ENCODE measurements at places on chromosomes 13 and 19.

DNA sequence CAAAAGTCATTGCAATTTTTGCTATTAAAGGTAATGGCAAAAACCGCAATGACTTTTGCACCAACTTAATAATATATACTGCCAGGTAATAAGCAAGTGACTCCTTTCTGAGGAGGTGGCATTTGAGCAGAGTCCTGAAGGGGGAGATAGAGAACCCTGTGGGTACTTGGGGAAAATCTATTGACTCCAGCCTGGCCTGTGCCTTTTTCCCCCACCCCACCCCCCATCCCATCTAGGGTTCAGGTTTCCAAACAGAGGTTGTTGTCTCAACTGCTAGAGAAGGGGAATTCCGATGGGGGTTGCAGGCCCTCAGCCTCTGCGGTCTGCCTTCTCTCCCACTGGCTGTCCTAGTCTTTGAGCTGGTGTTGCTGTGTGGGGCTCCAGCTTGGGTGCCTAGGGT lies 11.5 kb downstream of the S1PR2 start:
- no peak for DNase-seq

- no peak for DNase-seq
Observed at GRCh38 chr13:75135325-75135825, 346.6 kb downstream of the TBC1D4 start.

GRCh38 chr13:62418872-62419271 lies 1003.2 kb upstream of the PCDH20 start:
- DNase-seq = no peak

DNA sequence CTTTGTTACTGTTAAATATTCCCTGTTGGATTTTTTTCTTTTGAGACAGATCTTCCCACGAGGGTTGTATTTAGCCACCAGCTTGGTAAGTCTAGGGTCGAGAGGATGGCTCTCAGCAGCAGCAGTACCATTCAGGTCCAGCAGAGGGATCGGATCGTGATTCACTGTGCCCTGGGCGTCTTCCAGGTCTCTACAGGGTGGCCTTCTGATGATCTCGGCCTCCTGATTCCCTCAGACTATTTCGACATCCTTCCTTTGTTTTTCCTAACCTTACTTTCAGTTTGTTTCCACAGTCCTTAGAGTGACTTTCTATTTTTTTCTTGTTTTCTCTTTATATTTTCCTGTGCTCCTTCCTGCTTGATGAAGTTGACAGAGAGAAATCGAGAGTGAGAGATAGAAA lies 1436.9 kb downstream of the UQCRFS1 start:
- no peak for DNase-seq

GRCh38 chr19:30276883-30277280 lies 95.3 kb upstream of the ZNF536 start:
- no peak for DNase-seq

- no peak for DNase-seq
Observed at GRCh38 chr13:110403721-110404120, 96.6 kb downstream of the COL4A2 start.

- no peak for DNase-seq
Observed at GRCh38 chr13:84865783-84866221, 933.4 kb downstream of the SLITRK6 start.

- no peak for DNase-seq
Observed at GRCh38 chr19:42024622-42025111, 30.6 kb upstream of the ATP1A3 start.

GRCh38 chr19:1999856-2000515 lies 15.5 kb downstream of the BTBD2 start:
- no peak for DNase-seq

- DNase-seq = no peak
Observed at GRCh38 chr13:32025730-32026129, 5.8 kb upstream of the FRY start.

DNA sequence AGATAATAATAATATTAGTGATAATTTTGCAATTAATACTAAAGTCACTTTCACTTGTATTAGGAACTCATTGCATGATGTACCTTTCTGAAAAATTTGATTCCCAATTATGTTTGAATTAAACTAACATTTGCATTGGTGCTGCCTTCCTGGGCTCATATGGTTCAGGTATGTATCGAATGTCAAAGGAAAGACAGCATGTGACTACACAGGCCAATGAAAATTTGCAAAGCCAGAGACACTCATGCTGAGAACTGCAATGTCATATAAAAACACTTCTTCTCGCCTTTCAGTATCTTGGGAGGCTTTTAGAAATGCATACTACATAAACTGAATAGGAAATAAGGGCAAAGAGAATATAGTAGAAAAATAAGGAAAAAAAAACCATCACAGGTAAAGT lies 44.3 kb downstream of the RAP2A start:
- no peak for DNase-seq

DNA sequence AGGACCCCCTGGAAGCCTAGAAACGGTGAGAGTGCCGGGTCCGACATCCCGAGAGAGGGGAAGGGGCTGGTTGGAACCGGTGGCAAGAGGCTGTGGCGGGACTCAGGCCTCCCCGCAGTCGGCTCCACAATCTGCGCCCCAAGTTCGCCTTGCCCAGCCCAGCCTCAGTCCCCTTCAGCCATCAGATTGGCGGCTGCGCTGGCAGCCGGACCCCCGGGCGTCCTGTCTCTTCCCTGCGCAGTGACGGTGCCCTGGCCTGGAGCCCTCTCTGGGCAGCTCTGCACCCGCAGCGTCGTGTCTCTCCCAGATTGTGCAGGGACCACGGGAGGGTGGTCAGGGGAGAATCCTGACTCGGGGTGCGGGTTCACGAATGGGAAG lies 315 bp downstream of the ZNF492 start:
- no peak for DNase-seq

- no peak for DNase-seq
Observed at GRCh38 chr19:6608940-6609339, 18.0 kb upstream of the CD70 start.

- no peak for DNase-seq
Observed at GRCh38 chr19:43569657-43570056, 5.7 kb downstream of the XRCC1 start.

GRCh38 chr19:35267353-35267817 lies 1.4 kb upstream of the USF2 start:
- no peak for DNase-seq

DNA sequence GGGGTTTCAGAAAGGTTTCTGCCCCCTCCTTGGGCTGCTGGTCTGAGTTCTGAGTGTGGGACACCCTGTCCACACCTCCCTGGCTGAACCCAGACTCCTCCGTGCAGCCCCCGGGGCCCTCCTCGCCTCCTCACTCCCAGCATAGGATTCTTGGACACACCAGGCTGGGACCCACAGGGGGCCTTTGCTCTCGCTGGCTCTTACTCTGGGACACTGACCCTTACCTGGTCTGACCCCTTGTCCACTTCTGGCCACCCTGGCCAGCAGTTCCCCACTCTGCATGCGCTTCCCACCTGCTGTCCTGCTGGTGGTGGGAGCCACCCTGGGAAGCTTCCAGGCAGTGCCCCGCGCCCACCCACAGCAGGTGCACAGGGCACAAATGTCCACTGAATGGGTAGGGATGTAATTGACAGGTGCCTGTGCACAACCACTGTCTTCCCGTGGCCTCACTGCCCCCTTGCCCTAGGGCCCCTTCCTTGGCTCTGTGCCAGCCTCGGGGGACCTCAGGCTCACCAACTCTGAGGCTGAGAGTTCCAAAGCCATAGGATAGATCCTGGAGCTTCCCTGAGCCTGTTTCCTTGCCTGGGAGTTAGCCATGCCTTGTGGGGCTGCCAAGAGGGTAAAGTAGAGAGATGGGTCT lies 7.0 kb upstream of the SLC25A42 start:
- no peak for DNase-seq

DNA sequence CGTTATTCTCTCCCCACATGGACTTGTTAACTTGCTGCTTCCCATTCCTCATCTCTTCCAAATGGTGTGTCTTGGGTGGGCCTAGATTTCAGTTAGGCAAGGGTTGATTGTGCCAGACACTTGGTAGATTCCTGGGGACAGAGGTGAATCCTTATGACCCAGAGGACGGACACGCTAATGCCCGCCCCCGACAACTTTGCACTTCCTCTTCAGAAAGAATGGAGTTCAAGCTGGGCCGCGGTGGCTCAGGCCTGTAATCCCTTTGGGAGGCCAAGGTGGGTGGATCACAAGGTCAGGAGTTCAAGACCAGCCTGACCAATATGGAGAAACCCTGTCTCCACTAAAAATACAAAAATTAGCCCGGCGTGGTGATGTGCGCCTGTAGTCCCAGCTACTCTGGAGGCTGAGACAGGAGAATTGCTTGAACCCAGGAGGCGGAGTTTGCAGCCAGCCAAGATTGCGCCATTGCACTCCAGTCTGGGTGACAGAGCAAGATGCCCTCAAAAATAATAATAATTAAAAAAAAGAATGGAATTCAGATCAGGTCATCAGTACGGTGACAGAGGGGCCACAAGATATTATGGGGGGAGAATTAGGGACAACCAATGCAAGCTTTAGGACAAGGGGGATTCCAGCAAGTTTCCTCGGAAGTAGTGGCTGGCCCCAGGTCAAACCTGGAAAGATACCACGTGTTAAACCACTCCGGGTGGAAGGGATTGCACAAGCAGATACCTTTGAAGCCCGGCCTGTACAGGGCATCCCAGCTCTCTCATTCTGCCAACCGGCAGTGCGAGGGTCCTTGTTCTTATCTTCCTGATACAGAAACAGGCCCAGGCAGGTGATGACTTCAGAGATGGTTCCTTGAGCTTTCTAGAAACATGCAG lies 2.7 kb downstream of the MYO9B start:
- DNase-seq = no peak

DNA sequence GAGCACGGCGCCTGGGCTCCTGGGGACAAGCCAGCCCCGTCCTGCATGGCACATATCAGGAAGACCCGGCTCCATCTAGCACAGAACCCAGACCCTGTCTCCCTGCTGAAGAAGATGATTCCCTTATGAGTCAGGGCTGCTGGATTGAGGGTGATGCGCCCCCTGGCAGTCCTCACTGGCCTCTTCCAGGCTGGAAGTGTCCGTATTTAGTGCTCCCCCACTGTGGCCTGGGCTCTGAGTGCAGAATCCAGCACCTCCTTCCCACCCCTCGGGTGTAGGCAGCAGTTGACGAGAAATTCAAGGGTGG lies 14.9 kb downstream of the COMP start:
- DNase-seq = no peak

GRCh38 chr19:35120492-35120891 lies 4.9 kb downstream of the FXYD3 start:
- no peak for DNase-seq

DNA sequence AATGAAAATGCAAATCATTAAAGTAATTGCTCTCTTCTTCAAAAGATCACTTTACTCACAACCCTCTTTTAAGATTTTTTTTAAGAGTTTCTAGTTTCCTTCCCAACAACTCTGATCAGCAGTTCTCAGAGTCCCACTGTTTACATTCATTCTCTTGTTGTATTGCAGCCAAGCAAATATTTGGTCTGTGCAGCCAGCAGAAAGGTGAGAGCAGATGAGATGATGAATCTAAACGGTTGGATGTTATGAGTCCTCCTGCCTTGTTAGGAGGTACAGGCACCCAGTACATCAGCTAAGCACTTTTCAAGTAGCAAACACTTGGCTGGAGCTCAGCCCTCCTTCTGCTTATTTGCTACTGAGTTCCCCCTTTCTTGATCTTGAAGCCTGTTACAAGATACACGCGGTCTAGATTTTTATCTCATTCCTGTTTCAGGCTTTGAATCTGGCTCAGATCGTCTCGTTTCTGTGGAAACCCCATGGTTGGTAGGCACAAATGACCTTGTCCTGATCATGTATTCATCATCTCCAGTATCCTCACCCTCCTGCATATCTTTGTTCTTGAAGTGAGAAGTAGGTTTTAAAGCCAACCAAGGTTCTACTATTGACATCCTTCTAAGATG lies 300.7 kb downstream of the DCT start:
- no peak for DNase-seq

- DNase-seq = no peak
Observed at GRCh38 chr13:72221276-72221962, 354.4 kb upstream of the DACH1 start.

DNA sequence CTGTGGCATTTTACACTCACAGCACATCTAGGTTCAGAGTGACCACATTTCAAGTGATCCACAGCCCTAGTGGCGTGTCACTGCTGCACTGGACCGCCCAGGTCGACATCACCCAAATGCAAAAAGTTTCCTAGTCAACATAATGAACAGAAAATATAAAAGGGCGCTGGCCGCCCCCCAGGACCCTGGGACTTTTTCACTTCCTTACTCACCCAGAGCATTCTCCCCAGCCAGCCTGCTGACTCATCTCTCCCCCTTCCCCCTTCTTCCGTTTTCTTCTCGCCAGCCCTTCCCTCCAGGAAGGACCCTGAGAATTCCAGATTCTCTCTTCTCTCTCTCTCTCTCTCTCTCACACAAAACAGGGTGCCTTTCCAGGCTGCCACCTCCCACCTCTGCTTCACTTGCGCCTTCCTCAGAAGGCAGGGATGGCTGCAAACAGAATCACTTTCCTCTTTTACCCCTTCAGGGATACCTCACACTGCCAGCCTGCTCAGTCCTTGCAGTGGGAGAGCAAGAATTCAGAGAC lies 21.0 kb upstream of the GRWD1 start:
- DNase-seq = no peak

- DNase-seq = no peak
Observed at GRCh38 chr19:3818918-3819317, 32.7 kb upstream of the MATK start.

- no peak for DNase-seq
Observed at GRCh38 chr13:54802226-54802625, 1773.6 kb downstream of the OLFM4 start.

GRCh38 chr13:46747031-46747820 lies 49.7 kb downstream of the ESD start:
- no peak for DNase-seq

DNA sequence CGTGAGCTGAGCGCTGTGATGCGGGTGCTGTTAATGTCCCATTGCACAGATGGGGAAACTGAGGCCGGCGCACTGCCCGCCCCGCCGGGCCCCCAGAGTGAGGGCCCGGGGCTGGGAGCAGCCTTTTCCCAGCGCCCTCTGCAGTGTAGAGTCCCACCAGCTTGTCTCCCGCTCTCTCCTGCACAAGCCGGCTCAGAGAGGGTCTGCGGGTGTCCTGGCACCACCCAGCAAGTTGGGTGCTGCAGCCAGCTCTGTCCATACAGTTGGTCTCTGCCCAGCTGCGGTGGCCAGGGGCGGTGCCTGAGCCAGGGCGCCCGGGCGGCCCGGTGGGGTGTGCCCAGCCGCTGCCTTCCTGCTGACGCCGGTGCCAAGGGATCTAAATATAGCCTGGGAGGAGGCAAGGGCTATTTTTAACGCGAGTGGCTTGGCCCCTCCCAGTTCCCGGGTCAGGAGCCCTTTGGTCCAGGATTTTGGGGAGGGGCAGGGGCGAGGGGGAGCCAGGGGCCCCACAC lies 19.3 kb downstream of the GADD45B start:
- no peak for DNase-seq

DNA sequence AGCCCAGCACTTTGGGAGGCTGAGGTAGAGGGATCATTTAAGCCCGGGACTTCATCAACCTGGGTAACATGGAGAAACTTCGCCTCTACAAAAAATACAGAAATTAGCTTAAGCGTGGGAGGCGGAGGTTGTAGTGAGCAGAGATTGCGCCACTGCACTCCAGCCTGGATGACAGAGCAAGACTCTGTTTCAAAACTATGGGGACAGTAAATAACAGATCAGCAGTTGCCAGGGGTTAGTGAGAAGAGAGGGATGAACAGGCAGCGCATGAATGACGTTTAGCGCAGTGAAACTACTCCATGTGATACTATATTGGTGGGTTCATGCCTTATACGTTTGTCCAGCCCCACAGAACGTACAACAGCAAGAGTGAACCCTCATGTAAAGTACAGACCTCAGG lies 7.1 kb upstream of the ICAM3 start:
- no peak for DNase-seq
